ENCODE measurements at places on chromosomes 5 and 9.

DNA sequence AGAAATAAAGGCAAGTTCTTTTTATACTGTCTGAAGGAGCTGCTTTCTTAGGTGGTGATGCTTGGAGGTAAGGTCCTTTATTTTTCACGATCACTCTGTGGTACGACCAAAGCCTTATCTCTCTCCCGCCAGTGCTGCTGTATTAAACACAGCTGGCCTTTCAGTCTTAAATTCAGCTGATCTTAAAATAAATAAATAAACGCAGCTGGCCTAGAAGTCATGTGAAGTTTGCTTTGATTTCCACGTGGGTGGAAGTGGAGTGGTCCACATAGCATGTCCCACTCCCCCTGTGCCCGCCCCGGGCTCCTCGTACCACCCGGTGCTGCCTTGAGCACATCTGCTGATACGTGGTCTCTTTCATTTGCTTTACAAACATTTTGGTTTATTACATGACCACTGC lies 260.4 kb downstream of the FANCC start:
- peak; percentile 32 for DNase-seq

GRCh38 chr9:2489838-2490314 lies 131.7 kb upstream of the VLDLR start:
- DNase-seq = no peak

DNA sequence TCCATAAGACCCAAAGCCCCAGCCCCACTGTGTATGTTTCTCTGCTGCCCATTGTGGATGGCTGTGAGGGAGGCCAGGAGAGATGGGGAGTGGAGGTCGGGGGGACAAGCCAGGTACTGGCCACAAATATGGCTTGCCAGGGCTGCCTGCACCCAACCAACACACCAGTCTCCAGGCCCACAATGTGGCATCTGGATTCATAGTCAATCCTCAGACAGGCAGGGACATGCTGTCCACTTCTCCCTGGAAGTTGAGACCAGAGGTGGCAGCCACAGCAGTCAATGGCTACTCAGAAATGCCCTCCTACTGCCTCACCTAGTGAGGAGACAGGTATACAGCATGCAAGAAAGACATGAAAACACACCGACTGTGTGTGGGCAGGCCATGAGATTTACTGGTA lies 61.2 kb upstream of the SLC25A51 start:
- no peak for DNase-seq

GRCh38 chr5:34586117-34586885 lies 69.8 kb upstream of the RAI14 start:
- no peak for DNase-seq

- DNase-seq = no peak
Observed at GRCh38 chr5:128225245-128226030, 141.9 kb downstream of the SLC12A2 start.

GRCh38 chr9:125262294-125262991 lies 817 bp downstream of the GAPVD1 start:
- DNase-seq = peak; percentile 62

DNA sequence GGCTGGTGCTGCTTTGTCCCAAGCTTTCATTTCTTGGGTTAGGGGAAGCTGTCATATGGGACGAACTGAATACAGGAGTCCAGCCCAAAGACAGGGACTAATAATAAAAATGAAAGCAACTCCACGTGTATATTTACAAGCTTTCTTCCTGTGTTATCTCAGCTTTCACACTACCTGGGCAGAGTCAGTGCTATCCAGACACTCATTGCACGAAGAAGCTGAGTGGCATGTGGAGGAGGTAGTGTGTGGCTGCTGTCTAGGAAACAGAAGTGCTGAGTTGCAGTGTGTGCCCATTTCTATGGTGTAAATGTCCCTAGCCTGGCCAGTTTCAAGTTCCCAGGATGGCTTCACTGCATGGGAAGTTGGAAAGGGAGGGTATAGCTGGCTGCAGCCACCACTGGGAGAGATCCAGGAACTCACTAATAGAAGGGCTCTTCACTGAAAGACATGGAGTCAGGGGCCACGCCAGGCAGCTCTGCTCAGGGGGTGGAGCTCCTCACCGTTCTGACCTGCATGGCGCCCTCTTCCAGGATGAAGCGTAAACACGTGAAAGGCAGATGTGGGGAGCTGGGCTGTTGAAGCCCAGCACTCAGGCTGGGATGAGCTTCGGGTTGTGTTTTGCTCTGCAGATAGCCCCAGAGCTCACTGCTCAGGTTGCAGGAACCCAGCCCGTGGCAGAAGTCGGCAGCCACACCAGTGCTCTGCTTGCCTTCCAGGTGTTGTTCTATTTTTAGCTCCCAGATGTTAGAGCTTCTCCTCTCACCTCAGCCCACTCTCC lies 116.9 kb downstream of the IRX2 start:
- no peak for DNase-seq

GRCh38 chr5:132621699-132622098 lies 36.3 kb upstream of the IL13 start:
- DNase-seq = no peak

DNA sequence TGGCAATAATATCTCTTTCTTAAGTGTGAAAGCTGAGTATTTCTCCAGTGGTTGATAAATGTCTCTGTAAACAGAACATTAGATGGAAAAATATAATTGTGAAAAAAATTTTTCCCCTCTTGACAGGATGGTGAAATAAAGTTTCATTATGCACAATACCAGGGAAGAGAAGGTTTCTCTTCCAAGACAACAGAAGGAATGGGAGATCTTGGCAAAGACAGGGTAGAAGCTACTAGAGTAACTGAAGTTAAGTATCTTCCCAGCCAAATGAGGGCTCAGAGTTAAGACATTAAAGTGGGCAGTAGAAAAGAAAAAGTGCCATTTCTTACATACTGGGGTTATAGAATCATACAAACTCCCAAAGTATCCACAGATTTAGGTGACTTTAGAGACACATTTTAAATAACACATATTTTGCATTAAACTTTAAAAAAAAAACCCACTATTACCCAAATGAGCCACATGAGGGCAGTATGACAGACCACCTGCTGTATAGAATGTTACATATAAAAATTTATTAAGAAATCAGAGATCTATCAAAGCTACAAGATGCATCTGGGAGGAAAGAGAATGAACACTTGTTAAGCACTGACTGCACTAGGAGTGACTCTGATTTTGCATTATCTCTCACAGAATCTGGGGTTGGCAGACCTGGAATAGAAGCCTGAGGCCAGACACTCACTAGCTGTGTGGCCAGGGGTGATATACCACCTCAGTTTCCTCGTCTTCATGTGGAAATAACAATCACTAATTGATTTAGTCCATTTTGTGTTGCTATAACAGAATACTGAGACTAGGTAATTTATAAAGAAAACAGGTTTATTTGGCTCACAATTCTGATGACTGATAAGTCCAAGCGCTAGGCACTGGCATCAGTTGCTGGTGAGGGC lies 98.5 kb downstream of the ARSB start:
- peak; percentile 45 for DNase-seq

- DNase-seq = no peak
Observed at GRCh38 chr5:175795959-175796358, 75.4 kb upstream of the CPLX2 start.

DNA sequence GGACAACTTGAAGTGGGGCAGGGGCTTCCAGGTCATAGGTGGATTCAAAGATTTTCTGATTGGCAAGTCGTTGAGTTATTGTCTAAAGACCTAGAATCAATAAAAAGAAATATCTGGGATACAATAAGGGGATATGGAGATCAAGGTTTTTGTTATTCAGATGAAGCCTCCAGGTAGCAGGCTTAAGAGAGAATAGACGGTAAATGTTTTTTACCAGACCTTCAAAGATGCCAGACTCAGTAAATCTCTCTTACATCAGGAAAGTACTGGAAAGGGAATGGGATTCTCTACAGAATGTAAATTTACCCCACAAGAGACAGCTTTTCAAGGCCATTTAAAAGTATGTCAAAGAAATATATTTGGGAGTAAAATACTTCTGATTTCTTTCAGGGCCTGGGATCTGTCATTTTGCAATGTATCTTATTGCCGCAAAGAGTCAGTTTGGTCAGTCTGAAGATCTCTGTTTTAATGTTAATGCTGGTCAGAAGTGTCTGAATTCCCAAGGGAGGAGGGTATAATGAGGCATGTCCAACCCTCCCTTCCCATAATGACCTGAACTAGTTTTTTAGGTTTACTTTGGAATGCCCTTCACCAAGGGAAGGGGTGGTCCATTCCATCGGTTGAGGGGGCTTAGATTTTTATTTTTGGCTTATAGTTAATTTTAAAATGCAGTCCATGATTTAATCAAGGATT lies 13.6 kb upstream of the LYSMD3 start:
- DNase-seq = no peak

GRCh38 chr9:123835821-123836220 lies 94.1 kb downstream of the DENND1A start:
- DNase-seq = peak; percentile 19

- DNase-seq = no peak
Observed at GRCh38 chr9:95773053-95773418, 102.5 kb upstream of the ERCC6L2 start.

- DNase-seq = no peak
Observed at GRCh38 chr5:157290156-157290980, 24.4 kb downstream of the CYFIP2 start.

Measured in hematopoietic multipotent progenitor cell treated with erythropoietin and hydrocortisone succinate and interleukin-3 and kit ligand, for 6 days (in vitro differentiated cells).